Stimulated activated CD4-positive, alpha-beta T cell treated with anti-CD3 and anti-CD28 coated beads, Interleukin-12 subunit alpha, Interleukin-12 subunit beta, amount 100 ng/mL, for 48 hours (primary cell): ENCODE measurements at places on chromosomes 3 and 15.

DNA sequence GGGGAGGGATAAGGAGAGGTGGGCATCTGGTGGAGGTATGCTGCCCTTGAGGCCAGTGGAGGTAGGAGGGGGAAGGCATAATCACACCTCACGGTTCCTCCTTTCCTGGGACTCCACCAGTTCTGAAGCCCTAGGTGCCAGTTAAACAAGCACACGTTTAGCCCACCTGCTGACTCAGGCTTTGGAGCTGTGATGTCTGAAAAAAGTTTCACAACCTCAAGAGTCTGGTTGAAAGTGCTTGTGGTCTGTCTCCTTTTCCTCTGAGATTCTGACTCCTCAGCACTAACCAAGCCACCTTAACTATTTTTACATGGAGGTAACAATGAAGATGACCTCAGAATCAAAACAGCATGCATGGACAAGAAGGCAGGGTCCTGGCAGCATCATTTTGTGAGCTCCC lies 23.0 kb downstream of the HPS3 start:
- DNase-seq, result no peak

DNA sequence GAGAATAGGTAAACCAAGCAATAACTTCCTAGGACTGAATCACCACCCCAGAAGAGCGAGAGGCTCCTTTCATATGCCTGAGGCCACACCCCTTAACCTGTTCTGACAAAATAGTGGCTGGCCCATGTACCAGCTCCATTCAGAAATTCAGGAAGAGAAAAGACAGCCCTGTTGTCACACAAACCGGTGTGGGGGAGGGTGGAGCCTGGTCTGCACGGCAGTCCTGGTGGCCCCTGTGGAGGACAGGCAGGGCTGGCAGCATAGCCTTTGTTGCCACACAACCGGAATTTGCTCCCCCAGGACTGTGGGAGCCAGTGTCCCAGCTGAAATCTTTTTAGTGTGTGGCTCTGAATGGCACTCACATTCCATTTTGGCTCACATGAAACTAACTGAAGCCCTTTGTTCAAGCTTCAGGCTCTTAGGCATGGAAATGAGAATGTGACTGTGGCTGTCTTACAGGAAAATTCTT lies 23.8 kb downstream of the RLBP1 start:
- no peak for DNase-seq

- DNase-seq, result no peak
These were observed 29.3 kb upstream of the MYO1E start for GRCh38 chr15:59401824-59402569.

GRCh38 chr3:11375333-11376088 lies 103.3 kb downstream of the ATG7 start:
- no peak for DNase-seq

DNA sequence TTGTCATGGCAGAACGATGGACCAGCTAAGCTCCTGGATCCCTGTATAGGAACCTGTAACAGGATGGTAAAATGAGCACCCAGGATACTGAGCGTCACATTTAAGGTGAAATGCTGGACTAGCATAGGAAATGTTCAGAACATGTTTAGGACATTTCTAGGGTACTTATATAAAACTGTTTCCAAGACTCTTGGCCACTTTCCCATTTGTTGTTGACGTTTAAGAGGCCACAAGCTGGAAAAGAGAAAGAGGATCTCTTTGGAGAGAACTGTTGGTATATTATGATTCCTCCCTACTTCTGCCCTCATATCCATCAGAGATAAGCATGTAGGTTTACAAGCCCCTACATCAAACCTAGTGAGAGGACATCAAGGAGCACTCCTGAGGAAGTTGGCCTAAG lies 57.5 kb downstream of the SCN11A start:
- DNase-seq, result no peak

- no peak for DNase-seq
These were observed 37.2 kb downstream of the ANKDD1A start for GRCh38 chr15:64948916-64949315.

- peak; percentile 8 for DNase-seq
These were observed 481 bp upstream of the CRYBG3 start for GRCh38 chr3:97821287-97821773.

GRCh38 chr15:90003736-90004135 lies 2.6 kb downstream of the ZNF710 start:
- no peak for DNase-seq

DNA sequence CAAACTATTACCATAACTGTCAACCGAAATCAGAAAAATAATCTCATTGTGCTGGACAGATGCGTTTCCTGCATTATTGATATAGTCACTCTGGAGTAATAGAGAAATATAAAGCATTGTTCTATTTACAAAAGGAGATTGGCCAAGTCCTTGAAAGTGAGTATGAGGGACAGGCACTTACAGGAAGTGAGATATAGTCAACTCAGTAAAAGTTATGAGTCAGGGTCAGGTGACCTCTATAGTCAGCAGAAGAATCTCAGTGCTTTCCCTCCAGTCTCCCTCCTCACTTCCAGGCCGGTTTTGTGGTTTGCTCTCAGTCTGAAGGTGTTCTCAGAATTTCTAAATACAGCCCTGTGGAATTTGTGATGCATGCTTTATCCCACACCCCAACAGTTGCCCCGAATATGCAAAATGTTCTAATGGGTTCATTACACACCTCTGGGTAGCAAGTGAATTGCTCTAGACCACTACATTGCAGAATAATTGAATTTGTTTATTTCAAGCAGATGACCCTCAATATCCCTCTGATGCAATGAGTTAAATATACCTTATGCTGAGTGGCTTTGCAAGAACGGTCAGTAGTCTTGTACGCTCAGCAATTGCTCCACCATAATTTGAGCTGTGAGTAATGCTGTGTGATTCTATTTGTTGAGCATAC lies 787.7 kb downstream of the MCTP2 start:
- no peak for DNase-seq

DNA sequence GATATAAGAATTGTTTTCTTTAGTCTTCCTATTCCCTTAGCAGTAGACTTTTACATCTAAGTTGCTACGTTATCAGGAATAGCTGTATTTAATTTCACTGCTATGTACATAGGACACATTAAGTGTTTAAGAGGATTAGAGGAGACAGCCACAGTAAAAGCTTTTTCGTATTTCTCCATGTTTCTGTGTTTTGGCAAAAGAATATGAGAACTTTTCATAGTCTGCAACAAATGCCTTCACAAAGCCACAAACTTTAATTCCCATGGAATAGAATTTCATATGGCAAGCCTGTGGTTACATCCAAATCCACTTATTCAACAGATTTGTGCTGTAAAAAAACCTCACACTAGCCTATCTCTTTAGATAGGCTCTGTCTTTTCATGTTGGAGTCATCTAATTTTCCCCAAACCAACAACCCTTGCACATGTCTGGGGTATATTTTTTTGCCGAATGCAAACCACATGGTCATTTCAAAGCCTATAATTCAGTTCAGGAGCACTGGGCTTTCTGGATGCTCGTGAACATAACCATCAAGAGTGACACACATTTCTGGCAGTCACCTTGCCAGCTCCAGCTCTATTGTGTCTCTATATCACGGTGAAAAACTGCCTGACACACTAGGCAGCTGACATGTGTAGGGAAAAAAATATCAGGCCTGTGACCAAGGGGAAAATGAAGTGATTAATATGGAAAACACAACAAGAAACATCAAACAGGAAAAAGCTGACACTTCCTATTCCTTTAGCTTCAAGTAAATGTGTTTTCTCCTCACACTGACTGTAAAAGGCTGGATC lies 19.2 kb downstream of the PLD1 start:
- no peak for DNase-seq
